Putamen (tissue), 1 donor: ENCODE measurements at places on chromosomes 1 and 21.

DNA sequence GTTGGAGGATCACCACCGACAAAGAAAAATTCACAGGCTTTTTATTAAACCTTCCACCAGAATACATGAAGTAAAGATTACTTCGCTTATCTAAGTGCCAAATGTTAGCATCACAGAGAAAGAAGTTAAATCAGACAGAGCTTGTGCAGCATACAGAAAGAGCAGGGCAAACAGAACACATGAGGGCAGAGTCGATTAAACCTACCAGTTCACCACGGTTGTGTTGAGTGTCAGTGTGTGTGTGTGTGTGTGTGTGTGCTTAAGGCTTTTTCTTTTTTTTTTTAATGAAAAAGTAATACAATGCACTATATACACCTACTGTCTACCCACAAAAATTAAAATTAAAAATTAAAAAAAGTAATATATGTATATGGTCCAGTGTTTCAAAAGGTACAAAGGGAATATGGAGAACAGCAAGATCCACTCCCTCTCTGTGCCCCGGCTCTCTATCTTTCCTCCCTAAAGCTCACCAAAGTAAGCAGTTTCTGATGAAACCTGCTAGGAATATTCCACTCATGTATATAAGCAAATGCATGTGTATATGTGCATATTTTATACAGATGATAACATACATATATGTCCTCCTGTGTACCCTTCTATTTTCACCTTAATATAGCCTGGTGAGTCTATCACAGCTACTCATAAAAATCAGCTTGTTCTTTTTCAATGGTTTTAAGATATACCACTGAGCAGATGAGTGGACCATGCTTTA lies 17.7 kb downstream of the YIPF1 start:
- no peak for DNase-seq

GRCh38 chr1:57340334-57341070 lies 83.4 kb downstream of the DAB1 start:
- DNase-seq, result no peak

DNA sequence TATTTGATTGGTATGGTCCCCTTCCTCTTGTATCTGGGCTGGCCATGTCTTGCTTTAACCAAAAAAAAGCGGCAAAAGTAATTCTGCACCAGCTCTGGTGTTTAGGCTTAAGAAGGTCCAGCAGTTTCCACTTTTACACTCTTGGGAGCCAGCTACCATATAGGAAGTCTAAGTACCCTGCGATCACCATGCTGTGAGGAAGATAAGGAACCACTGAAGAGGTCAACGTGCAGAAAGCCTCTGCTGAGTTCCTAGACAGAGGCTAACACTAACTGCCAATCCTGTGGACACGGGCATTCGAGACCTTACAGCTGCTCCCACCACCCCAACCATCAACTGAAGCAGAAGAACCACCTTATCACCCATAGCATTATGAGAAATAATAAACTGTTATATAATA lies 331.4 kb downstream of the VAV3 start:
- no peak for DNase-seq

DNA sequence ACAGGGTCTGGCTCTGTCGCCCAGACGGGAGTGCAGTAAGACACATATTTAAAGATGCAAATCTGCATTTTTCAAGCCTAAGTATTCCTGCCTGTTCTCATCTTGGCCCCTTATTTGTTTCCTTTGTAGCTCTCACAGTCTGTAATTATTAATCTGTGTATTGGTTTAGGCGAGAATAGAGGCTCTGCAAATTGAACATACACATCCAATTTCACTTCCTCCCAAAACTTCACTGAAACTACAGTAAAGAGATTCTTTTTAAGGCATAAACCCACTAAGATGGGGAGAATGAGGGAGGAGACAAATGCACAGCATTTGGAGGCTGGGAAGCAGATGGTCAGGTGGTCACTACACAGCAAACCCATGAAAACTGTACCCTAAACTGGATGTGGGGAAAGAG lies 21.0 kb downstream of the HMGN2 start:
- no peak for DNase-seq

- DNase-seq, result no peak
Measured at GRCh38 chr1:162371611-162372010, 5.0 kb downstream of the SPATA46 start.

DNA sequence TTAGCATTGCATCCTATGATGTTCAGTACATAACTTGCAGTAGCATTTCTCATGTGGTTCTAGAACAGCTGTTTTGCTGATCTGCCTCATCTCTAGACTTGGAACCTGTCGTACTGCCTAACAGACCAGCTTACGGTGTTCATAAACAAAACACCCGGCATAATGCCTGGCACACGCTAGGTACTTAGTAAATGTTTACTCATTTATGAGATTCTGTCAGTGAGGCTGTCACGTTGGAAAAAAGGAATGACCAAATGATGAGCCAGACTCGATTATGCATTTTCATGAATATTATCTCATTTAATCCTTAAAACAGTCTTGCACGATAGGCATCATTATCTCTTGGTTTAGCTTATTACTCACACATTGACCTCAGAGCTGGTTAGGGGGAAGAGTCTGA lies 46.4 kb downstream of the CACHD1 start:
- no peak for DNase-seq
